ENCODE measurements at places on chromosomes 7 and 10.

GRCh38 chr10:15225511-15225910 is 57.0 kb upstream of the NMT2 start:
- DNase-seq, result no peak

DNA sequence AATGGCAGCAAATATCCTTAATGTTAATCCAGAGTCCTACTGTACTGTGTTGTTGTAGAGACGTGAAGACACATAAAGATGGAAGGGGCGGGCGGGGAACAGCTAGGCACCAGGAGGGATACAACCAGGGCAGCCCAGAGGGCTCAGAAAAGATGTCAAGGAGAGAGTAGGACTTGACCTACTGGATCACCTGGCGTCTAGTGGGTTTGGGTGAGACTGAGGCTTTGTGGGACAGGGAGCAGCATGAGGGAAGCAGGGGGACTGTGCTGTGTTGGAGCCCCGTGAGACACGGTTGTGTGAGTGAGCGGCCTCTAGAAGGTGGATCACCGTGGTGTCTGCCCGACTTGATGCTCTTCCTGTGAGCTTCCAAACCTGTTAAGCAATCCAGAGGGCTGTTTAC is 68.0 kb downstream of the PTPRE start:
- DNase-seq, result no peak

DNA sequence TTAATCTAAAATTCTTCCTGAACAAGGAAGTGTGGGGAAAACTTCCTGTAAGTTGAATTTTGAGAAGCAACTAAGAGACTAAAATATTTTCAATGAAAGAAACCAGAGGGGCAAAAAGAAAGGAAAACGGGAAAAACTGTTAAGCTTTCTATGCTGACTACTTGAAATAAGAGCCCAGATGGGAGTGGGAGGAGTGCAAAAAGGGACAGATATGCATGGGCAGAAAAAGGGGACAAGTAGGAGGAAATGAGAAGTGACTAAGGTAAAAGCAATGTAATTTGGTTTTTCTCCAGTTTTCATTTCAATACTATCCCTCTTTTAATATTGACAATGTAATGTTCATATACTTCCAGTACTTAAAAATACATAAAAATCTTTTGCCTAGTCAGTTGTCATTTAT is 11.1 kb downstream of the OGA start:
- no peak for DNase-seq

- no peak for DNase-seq
These were observed 57.2 kb upstream of the FOXI2 start for GRCh38 chr10:127679642-127680255.

- DNase-seq, result no peak
These were observed 166.1 kb upstream of the TCERG1L start for GRCh38 chr10:131477457-131478121.

DNA sequence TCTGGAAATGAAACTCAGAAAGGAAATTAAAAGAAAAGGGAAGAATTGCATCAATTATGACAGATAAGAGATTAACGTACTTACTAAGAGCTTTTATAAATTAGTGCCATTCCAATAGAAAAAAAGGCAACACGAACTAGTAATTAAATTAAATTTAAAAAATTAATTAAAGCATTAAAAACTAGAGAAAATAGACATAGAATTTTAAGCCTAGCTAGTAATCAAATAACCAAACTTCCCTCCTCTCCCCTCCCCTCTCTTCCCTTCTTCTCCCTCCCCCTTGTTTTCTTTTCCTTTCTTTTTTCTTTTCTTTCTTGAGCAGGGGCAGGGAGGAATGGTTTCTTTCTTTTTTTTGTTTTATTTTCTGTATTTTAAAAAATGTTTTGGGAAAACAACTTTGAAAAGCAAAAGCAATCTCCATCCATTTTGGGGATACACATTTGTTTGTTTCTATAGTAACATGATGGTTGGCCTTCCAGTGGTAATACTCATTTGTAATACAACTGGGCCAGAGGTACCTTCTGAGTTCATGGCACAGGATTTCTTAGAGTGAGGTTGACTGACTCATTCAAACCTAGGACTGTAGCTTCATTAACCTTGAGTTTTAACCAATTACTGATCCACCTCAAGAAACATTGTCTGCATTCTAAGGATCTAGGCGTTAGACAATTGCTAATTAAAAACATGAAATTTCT is 132.6 kb downstream of the ST7 start:
- no peak for DNase-seq

GRCh38 chr7:44065431-44066110 is at the start of gene PGAM2:
Gene PGAM2 (minus strand): TSS chr7:44065567. CDS start chr7:44065529, 38 bp downstream.
- DNase-seq, result no peak

- no peak for DNase-seq
These were observed 102.5 kb downstream of the FGFR2 start for GRCh38 chr10:121495719-121496118.

DNA sequence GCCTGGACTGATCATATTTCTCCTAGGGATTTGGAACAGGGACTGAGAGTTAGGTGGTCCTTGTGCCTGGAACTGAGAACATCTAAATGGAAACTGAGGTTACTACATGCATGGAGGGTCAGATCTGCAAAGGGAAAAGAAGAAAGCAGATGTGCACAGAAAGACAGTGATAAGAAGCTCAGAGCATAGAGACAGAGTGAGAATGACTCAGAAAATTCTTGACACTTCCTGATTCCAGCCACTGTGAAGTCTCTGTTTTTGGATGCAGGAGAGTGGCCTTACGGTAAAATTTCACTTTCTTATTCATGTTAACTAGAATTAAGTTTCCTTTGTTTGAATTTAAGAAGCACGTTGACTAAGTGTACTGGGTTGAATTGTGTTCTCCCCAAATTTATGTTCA is 241.7 kb downstream of the TMEM26 start:
- DNase-seq, result no peak

DNA sequence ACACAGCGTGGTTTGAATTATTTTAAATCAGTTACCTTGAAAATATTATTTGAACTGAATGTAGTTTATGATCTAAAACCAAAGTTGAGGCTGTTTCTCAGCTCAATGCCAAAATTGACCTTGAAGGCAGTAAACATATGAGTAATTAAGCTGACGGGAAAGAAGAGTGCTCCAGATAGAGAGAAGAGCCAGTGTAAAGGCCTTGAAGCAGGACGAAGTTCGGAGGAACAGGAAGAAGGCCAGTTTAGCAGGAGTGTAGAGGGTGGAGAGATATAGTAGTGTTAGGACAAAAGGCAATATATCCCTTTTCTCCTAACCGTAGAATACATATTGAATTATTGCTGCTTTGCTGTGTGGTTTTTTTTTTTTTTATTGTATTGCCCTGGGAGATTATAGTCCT is 63.2 kb downstream of the CYP51A1 start:
- DNase-seq, result no peak

- no peak for DNase-seq
These were observed 14.9 kb upstream of the PDK4 start for GRCh38 chr7:95611224-95611623.

DNA sequence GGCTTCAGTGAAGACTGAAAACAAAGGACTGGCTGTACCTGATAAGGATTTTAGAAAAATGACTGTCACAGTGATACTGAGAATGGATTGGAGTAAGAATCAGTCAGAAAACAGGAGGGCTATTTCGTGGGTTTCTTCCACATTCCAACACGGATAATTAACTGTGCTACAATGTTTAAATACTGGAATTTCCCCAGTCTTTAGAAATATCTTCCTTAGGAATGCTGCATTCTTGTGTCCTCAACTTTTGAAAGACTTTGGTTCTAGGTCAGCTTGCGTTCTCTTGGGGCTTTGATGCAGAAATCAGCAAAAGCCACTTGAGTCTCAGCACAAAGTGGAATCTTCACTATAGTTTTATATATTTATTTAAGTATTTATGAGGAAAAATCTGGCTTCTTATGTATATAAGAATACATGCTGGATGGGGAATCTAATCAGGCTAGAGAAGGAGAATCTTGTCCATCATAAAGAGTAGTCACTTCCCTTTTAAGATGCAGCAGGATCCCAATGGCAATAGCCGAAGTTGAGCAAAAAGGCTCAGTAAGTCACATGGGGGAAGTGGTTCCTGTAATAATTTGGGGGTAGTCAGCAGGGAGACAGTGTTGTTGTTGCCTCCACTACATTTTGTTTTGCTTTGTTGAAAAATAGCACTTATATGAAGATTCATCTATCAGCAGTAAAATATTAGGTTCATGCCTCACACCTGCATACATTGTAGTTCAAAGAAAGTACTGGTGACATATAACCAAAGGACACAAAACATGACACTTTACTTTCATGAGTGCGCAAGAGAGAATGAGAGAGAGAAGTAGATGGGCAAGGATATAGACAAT is 86.0 kb downstream of the CH25H start:
- DNase-seq, result no peak

- DNase-seq, result no peak
These were observed 595.8 kb upstream of the MKI67 start for GRCh38 chr10:128721963-128722445.

DNA sequence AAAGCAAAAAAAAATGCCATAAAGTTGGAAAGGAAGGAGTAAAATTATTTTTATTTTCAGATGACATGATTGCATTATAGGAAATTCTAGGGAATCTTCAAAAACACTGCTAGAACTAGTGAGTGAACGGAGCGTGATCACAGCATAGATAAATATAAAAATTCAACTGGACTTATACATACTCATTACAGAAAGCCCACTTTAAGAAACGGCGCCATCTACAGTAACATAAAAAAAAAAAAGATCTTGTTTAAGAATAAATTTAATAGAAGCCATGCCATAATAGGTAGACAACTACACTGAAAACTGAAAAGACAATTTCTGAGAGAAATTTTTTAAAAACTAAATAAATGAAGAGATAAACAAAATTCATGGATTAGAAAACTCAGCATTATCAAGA is 623.1 kb upstream of the MGMT start:
- no peak for DNase-seq

GRCh38 chr7:75818472-75818871 is 4.9 kb upstream of the CCL24 start:
- DNase-seq, result no peak

DNA sequence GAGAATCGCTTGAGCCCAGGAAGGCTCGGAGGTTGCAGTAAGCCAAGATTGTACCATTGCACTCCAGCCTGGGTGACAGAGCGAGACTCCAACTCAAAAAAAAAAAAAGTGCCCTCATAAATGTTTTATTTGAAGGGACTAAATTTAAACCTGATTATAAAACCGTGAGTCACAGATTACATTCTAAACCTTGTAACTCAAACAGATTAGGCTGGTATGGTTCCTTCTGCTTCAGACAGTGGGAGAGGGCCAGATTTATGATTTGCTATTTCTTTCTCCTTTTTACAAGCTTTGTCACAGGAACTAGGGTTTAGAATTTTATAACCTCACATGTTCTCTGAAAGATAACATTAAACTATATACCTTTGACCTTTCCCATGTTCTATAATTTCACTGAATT is 801.2 kb upstream of the ZWINT start:
- no peak for DNase-seq

GRCh38 chr7:31125171-31125570 is 73.1 kb downstream of the ADCYAP1R1 start:
- no peak for DNase-seq

DNA sequence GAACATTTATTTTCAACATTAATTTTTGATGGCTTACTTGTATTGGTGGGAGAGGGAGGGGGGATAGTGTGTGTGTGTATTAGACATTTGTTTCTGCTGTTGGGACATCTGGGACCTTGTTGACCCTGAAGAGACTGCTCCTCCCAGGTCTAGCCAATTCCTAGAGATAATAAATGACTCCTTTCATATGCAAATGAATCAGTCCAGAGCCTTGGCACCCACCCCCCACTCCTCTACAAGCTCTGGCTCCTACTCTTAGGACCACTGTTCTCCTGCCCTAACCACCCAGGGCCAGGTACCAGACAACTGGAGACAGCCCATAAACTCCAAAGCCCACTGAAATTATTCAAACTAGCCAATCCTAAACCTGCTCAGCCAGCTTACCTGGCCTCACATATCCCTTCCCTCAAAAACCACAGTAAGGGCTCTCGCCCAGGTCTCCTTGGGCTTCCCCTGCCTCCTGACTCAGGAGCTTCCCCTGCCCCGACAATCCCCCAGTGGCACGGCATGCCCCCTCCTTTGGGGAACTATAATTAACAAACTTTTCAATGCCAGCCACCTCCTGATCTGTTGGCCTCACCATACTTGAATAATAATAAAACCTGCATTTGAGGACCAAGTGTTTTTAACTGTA is 233.3 kb downstream of the ELMO1 start:
- DNase-seq, result no peak

GRCh38 chr7:158811461-158811860 is 17.8 kb downstream of the ESYT2 start:
- no peak for DNase-seq

- no peak for DNase-seq
These were observed 809 bp downstream of the HOXA9 start for GRCh38 chr7:27164367-27165088.

- DNase-seq, result no peak
These were observed 576.6 kb upstream of the SORCS1 start for GRCh38 chr10:107740962-107741690.

GRCh38 chr10:117441812-117442443 is 66.7 kb upstream of the PDZD8 start:
- no peak for DNase-seq

DNA sequence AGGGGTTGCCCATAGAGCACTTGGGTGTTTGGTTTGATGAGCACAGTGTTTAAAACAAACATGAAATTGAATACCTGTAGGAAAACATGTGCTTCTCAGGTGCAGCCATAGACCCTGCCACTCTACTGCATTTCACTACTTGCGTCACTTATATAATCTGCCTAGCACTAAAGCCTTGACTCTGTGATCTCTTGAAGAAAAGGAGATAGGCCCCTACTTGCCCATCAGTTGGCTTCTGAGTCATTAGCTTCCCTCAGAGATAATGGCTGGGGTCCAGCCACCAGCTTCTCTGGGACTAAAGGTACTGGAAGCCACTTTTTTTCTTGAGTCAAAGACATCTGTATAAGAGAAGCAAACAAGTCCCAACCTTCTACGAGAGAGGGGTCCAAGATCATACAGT is 45.9 kb upstream of the BTRC start:
- no peak for DNase-seq

DNA sequence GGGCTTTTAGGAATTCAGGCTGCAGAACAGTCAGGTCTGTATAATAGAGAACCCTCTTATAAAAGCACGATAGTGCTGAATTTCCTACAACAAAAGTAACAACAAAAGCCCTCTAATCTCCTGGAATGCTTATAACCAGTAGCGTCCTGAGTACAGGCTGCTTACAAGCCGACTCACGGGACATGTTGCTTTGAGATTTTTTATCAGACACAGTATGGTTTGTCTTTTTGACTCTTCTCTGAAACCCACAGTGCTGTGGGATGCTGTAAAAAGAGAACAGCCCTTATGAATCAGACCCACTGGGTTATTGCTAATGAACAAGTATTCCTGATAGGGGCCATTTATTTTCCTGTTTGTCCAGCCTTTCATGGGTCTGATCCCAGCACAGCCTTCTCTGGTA is 59.4 kb downstream of the PLPP4 start:
- DNase-seq, result no peak

DNA sequence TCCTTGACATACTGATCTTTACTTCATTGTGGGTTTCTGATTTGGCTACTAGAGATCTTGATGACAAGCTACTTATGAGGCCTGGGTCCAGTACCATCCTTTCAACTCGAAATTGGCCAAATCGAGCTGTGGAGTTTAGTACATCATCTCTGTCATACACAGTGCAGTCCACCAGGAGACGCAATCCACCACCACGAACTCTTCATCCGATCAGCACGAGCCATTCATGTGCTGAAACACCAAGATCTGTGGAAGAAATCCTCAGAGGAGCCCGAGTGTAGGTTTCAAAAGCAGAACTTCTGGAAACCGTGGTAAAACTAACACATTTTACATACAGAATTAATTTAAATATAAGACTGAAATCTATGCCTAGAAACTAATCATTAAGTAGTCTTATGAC is 14.2 kb downstream of the DNAJC9 start:
- DNase-seq, result no peak
